Karpas-422 (cell line): ENCODE measurements at places on chromosomes 11 and 22. TPM values are rescaled to one million over a fixed set of nuclear protein-coding genes. Genes with fewer than 3 reads are reported as not detected.

TREH gene
- total RNA-seq = not detected in 2 replicates

GRCh38 chr11:114060392-114061047 lies 1.0 kb downstream of the ZBTB16 start:
- no peak for DNase-seq

GRCh38 chr11:70064008-70064725 lies 13.9 kb upstream of the ANO1 start:
- DNase-seq = no peak

GRCh38 chr11:43737201-43737590 lies 56.7 kb downstream of the HSD17B12 start:
- no peak for DNase-seq

- no peak for DNase-seq
Measured at GRCh38 chr11:72569966-72570892, 104.0 kb downstream of the PDE2A start.
